ENCODE measurements at places on chromosomes 16 and 17.
A peak's percentile ranks its signal among the peaks of the same experiment; 100 is the strongest.

- DNase-seq, result no peak
Observed at GRCh38 chr17:17565471-17566339, 25.8 kb downstream of the PEMT start.

DNA sequence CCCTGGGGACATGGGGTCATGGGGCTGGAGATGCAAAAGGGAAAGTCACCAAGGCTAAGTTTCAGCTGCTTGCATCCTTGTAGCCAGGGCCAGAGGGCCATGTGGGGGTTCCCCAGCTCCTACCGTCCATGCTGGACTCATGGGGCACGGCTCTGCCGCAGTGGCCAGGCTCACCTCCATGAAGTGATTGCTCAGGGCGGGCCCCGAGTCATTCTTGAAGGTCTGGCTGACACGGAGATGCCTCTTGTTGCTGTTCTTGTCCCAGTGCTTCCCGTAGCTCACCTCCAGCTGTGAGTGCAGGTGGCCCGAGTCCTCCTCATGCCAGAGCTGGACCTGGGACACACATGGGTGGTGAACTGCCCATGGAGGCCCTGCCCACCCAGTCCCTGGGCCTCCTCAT lies 114.5 kb downstream of the RMI2 start:
- no peak for DNase-seq

- no peak for DNase-seq
Observed at GRCh38 chr17:19461681-19462080, 50.6 kb downstream of the RNF112 start.

DNA sequence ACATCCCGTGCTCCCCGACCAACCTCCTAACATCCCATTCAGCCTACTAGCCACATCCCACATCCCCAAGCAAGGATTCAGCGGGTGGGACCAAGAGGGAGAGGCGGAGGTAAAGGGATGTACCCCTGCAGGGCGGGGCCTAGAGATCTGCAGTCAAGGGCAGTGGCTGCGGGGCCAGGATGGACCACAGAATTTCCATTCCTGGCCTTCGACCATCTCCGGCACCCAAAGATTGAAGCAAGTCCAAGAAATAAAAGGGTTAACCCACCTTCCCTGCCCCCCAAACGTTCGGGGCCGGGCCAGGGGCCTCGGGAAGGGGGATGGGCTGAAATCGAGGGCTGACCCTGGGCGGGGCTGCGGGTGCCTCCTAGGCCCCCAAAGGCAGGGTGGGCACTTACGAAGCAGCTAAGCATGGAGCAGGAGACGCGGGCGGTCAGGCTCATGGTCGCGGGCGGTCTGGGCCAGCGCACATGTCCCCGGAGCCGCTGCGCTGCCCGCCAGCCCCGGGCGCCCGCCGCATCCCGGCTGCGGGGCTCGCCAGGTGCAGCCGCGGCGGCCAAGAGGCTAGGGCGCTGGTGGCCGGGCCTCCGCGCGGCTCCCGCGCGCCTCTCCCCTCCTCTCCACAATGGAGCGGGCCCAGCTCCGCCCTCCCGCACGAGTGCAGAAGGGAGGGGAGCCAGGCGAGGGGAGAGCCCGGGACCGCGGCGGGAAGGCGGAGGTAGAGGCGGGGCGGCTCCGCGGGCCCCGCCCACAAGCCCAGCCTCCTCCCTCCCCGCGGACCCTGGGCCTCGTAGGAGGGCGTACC lies at the start of gene MTMR4:
MTMR4 (minus strand) TSS at position 674 of the 805 bp plus-strand sequence; CDS start at position 443, 231 bp downstream.
- peak; percentile 93 for DNase-seq

DNA sequence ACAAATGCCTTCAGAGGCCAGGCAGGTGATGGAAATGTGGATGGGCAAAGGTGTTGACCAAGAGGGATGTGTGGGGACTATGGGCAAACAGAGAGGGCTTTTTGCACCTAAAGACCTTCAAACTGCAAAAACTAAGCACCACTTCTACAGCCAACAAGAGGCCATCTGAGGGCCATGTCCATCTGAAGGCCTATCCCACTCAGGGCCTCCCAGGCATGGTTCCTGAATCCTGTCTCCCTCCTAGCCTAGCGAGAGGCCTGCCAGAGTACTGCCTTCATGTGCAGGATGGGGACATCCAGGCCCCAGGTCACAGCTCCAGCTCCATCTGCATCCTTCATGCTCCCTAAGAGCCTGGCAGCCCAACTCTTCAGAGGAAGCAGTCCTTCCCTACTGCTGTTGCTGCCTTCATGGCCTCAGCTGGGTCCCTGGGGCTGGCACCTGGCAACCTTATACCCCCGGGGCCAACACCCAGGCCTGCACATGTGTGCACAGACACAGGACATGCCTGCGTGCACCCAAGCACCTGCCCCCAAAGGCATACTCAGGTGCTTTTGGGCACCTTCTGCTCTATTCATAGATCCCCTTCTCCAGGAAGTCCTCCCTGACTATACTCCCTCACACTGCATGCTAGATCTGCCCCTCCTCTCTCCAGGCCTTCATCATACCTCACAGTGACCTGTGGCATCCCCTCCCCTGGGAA lies 95.2 kb downstream of the C16orf78 start:
- no peak for DNase-seq

DNA sequence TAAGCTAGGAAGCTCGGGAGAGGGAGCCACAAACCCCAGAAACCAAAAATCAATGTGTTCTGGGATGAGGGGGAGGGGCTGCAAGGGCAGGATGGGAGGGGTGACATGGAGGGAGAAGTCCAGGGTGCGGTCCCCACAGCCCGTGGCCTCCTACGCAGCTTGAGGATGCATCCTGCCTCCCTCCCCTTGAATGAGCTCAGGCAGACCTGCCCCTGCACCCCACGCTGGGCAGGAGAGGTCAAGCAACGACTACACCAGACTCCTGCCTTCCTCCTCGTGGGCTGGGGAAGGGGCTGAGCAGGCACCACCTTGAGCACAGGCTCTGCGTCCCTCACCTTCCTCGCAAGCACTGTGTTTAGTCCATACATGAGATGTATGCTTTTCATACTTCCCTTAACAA lies 3.9 kb downstream of the ANKRD13B start:
- peak; percentile 37 for DNase-seq

- no peak for DNase-seq
Observed at GRCh38 chr17:76145231-76146052, 4.4 kb upstream of the FOXJ1 start.

DNA sequence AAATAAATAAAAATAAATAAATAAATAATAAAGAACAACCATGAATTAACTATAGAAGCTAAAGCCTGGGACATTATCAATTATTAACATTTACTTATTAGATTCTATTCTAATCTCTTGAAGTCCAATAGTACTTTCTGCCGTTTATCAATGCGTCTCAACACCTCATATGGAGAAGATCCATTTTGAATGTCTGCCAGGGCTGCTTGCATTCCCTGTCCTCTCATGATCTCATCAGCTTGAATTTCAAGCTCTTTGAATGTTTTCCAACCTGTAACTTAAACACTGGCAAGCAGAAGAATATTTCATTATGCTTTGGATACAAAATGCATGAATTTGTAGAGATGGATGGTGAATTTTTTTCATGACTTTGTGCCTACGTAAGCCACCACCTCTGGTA lies 191.9 kb upstream of the ANKFN1 start:
- no peak for DNase-seq

DNA sequence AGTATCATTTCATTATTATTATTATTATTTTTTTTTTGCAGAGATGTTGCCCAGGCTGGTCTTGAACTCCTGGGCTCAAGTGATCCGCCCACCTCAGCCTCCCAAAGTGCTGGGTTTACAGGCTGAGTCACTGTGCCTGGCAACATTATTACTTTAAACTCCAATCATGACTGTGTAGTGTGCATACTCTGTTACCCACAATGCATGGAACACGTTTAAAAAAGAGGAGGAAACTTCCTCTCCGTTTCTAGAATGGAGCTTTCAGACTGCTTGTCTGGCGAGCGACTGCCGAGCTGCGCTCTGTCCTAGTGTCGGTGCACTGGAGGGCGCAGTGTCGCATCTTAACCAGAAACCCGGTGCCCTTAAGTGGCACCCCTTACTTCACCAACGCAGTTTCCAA lies 22.1 kb upstream of the FASN start:
- no peak for DNase-seq

DNA sequence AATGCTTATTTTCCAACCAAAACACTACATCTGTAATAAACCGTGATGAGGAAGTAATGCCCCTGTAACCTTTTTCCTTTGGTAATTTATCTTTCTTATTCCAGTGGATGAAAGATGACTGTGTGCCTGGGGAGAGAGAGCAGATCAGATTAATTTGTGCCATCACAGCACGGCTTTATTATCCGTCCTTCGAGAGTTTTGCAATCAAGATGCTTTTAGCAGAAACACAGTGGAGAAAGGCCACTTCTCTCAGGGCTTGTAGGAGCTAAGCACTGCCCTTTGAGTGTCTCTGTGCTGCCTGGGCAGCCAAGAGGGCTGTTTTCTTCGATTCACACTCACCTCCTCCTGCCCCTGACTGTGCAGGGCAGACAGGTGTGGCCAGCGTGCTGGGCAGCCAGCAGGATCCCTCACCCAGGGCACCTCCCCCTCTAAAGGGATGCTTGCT lies 190.2 kb downstream of the PRKCA start:
- DNase-seq, result no peak

DNA sequence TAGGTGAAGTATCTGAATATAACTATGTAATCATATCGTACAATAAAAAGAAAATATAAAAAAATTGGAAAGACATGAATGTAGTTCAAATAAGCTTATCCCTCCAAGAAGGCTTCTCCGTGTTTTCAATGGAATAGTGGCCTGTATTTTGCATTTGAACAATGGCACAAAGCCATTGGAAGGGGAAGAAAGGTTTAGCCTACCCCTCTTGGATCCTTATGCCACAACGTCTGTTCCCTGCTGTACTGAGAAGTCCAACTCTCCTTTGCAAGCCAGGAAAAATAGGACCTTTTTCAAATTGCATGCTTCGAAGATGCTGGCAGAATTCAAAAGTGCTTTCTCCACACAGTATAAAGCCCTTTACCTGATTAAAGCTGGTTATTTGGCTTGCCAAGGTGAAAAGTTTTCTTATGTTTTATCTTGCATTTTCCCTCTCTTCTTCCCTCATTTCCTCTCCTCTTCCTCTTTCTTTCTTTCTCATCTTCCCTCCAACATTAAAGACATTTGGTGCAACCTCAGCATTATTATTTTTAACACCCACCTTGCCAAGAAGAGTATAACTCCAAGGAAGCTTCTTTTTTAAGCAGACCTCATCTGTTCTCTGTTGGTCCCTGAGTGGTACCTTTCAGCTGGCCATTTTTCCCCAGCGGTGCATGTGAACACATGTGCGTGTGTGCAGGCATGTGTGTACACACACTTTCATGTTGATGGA lies 968.6 kb upstream of the RBFOX1 start:
- DNase-seq, result no peak

DNA sequence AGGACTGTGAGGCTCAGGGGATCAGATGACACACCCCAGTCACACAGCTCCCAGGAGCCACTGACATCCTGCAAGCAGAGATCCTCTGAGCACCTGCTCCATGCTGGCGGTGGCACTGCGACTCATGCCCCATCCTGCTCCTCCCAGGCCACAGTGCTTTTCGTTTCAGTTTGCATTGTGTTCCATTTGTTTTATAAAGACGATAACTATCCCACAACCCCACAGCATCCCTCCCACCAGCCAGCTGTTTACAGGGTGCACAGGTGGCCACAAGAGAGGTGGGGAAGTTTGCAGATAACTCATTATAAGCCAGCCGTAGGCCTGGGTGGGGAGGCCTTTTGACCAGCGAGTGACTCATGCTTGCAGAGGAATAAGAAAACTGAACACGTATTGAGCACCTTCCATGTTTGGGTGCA lies 28.2 kb downstream of the BCO1 start:
- no peak for DNase-seq

GRCh38 chr17:80124351-80124981 lies 22.5 kb downstream of the EIF4A3 start:
- no peak for DNase-seq

DNA sequence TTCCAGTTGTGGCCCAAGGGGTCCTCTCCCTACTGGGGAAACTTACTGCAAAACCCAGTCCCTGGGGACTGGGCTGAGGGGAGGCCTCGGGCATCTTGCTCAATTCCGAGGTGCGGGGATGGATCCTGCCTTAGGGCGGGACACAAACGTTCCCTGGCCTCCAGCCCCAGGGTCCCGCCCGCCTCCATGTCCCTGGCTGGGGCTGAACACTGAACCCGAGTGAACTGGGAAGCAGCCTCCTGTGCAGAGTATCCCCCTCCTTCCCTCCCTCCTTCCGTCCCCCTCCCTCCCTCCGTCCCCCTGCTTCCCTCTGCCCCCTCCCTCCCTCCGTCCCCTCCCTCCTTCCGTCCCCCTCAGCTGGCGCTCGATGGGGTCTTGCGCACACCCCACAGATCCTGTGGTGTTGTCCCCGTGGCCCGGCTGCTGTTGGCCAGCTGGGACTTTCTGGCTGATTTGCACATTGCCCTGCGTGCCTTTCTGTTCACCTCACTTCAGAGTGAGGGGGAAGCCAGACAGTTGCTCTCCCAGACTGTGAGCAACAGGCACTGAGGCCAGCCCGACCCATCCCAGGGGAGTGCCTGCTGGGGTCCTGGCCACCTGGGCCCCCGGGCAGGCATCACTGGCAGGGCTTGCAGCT lies 5.5 kb downstream of the TRAF7 start:
- DNase-seq, result no peak

GRCh38 chr16:77843405-77843804 lies 55.0 kb downstream of the VAT1L start:
- DNase-seq, result no peak

DNA sequence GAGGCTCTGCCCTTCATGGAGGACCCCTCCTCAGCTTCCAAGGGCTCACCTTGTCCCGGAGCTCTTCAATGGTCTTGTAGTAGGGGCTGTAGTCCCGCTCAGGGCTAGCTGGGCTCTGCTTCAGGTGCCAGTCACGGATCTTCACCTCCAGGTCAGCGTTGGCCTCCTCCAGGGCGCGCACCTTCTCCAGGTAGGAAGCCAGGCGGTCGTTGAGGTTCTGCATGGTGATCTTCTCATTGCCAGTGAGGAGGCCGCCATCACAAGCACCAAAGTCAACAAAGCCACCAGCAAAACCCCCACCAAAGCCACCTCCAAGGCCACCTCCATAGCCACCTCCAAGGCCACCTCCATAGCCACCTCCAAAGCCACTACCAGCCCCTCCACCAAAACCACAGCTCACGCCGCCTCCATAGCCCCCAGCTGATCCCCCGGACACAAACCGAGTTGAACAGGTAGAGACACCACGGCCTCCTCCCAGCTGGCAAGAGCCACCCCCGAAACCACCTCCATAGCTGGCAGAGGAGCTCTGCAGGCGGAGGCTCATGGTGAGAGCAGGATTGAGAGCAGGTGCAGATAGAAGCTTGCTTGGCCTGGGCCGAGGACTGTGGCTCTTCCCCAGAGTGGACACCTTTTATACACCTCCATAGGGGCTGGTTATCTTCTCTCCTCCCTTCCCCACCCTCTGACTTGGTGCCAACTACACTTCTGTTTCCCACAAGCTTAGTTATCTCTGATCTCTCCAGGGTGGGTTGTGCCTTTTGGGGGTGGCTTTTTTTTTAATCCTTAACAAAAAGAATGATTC lies at the start of gene KRT13:
KRT13 (minus strand) TSS at position 606 of the 802 bp plus-strand sequence; CDS start at position 544, 62 bp downstream.
- no peak for DNase-seq
